HuH-7.5 (cell line): ENCODE measurements at places on chromosomes 1 and 21.

- DNase-seq: no peak
These were observed 29.9 kb downstream of the CHML start for GRCh38 chr1:241610056-241610815.

DNA sequence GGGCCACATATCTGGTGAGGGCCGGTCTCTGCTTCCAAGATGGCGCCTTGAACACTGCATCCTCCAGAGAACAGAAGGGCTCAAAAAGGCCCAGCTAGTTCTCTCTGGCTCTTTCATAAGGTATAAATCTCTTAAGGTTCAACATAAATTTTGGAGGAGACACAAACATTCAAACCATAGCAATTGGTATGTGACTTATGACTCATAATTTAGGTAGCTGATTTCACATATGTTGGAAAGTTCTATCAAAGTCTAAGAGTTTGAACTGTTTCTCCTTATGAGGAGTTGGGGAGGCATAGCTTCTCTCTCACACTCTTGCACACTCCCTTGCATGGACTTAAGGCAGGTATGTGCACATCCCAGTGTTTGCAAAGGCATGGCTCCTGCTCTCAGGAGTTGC, 5.1 kb upstream of the FYB2 start:
- no peak for DNase-seq

DNA sequence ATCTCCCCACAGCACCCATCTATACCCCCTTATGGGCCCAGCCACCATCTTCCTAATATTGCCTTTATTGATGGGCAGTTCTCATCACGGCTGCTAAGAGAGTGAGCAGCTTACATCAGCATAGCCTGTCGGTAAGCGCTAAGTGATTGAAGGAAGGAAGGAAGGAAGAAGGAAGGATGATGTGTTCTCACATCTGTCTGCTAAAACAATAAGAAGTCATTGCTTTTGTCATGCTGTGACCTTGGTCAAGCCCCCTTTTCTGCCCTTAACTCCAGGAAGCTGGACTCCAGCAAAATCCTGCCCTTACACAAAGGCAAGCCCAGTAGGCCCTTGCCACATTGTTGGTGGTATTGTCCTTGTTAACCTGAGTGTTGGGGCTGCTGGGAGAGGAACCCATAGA, 165.0 kb downstream of the ETS2 start:
- DNase-seq: no peak

- peak; percentile 25 for DNase-seq
These were observed at the start of gene TACSTD2 for GRCh38 chr1:58576727-58577653. Gene TACSTD2, minus strand, starts transcription at chr1:58577252. Its CDS starts 96 bp downstream, at chr1:58577156.

DNA sequence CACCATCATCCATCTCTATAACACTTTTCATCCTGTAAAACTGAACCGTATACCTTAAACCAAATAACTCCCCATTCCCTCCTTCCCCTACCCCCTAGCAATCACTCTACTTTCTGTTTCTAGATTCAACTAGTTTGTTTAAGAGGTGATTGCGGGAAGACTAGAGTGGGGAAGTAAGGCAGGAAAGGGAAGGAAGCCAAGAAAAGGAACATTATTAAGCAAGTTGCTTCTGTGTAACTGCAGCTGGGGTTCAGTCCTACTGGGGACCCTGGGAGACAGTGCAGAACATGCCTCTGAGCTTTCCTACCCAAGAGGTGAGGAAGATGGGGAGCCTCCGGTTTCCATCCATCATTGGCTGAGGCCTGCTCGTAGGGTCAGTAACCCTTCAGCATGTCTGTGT, 28.9 kb upstream of the H3-3A start:
- no peak for DNase-seq

- no peak for DNase-seq
These were observed 5.7 kb downstream of the MRTO4 start for GRCh38 chr1:19257178-19257914.

DNA sequence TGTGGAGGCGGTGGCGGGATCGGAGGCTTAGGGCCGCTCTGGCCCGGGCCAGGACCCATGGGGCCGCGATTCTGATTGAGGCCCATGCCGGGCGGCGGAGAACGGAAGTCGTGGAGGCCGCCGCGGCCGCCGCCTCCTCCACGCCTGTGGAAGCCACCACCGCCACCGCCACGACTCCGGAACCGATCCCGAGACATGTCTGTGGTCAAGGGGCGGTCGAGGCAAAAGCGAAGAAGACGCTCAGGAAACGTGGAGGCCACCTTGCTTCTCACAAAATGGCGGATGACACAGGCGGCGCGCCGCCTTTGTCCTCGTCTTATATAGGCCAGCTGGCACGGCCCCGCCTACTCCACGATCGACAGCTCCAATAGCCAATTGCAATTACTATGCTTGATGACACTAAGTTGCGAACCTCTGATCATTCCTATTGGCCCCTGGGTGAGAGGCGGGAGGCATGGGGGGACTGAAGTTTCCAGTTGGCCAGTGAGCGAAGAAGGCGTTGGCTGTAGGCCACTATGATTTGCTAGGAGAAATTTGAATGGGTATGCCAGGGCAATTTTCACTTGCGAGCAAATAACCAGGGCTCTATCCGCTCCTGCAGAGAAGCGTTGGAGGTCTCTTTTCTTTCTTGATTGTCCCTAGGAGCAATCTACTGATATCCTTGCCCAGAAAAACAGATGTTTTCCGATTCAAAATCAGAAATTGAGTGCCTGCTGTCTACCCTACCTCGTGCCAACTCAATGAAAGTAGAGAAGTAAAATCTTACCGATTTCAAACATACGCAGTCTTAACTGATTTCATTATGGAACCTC, at the start of gene SFPQ:
Gene SFPQ (minus strand): TSS at position 293 of the 812 bp plus-strand sequence. CDS start 96 bp downstream, at position 197.
- DNase-seq: peak; percentile 98

DNA sequence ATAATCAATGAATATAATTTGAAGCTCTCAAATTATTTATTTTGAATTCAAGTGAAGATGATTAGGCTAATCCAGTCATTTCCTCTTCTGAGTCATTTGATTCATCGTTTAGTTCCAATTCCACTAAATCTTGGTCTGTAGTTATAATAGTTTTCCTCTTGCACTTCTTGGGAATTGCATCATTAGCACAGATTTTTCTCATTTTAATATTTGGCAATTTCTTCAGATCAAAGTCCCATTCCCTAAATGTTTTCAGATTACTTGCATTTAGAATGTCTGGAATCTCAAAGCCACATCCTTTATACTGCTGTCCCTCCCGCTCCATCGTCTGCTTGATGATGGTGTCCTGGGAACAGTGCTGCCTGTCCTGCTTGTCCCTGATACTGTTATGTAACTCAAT, 43.5 kb downstream of the MAST2 start:
- DNase-seq: no peak

- peak; percentile 72 for DNase-seq
These were observed 114.3 kb upstream of the ZNF678 start for GRCh38 chr1:227449051-227449450.

- DNase-seq: no peak
These were observed 50.2 kb upstream of the TACSTD2 start for GRCh38 chr1:58627221-58627620.

GRCh38 chr21:20641241-20641640, 357.0 kb upstream of the NCAM2 start:
- no peak for DNase-seq

DNA sequence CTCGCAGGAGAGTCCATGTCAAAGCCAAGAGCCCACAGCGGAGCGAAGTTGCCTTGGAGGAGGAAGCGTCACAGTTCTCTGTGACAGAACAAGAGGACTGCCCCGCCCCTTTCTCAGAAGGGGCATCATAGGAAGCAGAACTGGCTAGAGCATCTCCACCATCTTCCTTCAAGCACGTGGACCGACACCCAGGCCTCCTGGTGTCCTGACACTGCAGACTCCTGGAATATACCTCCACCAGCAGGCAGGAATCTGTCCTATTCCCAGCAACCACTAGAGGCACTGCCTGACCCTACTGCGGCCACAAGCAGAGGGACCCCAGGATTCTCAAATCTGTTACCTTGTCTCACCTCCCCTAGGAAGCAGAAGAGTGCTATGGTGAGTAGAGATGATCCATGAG, 37.8 kb downstream of the GPA33 start:
- DNase-seq: peak; percentile 19

DNA sequence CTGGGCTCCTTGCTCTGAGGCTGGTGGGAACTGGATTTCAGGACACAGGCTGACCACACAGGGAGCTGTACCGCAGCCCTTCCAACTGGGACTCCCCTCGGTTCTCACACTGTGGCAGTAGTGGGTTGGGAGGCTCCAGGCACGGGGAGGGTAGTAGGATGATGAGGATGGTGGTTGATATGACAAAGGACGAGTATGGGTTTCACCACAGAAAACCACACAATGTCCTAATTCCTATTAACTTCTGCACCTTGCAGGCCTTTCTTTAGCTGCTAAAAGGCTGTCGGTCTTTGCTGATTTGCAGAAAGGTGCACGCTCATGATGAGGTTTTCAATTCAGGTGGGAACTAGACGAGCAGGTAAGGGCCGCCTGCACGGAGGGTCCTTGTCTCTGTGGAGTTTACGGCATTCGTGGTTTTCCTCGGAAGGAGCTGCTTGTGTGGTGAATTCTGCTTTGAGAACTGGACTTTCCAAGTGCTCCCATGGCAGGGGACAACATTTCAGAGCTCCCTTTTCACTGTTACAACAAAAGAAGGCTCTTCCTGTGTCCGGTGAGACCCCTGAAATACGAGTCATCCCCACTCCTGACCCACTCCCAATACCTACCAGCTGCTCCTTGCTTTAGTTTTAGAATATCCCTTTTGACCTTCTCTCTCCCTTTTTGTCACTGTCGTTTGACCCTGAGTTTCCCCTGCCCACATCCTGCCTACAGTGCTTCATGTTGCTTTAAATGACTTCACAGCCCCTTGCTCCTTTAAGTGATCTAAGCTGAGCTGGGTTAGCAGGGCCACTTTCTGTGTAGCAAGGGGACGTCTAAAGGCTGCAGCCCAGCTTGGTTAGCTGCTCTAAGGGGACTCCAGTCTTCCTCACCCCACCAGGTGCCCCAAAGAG, 125.1 kb downstream of the MRPS6 start:
- no peak for DNase-seq

DNA sequence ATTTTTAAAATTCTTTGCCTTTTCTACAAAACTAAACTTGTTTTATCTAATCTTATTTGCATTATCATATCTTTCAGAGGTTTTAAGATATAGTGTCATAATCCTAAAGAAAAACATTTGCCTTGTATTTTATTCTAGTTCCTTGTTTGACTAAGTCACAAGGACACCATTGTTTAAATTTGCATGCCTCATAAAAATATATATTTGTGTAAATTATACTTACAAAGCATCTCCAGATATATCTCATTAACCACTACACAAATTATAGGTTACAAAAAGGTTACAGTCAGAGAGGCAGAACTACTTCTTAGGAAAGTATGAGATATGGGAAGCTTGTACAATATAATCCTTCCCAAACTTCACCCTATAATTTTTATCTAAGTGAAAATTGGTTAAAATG, 4.2 kb upstream of the RGS13 start:
- no peak for DNase-seq

- no peak for DNase-seq
These were observed 44.3 kb upstream of the HPDL start for GRCh38 chr1:45282351-45282750.

GRCh38 chr1:92483610-92484471, 2.9 kb downstream of the GFI1 start:
- DNase-seq: peak; percentile 50

- no peak for DNase-seq
These were observed 2.5 kb downstream of the ABCA4 start for GRCh38 chr1:94118471-94118870.

DNA sequence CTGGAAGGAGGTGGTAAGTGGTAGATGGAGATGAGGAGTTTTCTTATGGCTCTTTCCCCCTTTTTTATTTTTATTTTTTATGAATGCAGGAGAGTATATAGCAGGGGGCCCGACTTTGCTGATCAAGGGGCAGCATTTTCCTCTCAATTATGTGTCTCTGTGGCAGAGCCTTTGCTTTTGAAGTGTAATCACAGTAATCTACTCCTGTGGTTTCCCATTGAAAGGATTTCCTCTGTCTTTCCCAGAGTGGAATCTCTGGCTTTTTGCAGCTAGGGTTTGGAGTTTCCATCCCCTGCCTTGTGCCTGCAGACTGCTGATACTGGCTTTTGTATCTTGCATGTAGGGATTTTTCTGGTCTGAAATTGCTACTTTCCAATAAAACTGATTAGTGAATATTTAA, 29.1 kb downstream of the ARID1A start:
- DNase-seq: no peak

GRCh38 chr1:231936983-231937775, 310.6 kb downstream of the DISC1 start:
- peak; percentile 43 for DNase-seq

DNA sequence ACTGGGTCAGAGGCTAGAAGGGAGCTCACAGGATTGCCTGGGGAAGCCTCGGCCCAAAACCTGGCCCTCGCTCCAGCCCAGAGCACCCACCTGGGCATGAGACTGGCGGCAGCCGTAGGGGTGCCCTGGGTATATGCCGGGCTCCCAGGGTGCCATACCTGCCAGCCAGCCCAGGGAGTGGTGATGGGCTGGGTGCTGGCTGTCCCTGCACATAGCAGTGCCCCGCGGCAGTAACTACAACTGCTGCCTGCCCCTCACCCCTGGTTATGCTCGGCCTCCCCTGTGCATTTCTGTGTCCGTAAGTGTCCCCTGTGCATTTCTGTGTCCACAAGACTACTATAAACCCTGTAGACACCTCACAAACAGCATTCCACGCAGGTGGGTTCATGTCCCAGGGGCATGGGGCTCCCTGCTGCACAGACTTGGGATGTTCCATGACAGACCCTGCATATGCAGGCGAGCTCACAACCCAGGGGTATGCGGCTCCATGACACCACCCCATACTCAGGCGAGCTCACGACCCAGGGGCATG, 5.8 kb upstream of the SPATC1L start:
- no peak for DNase-seq

- peak; percentile 25 for DNase-seq
These were observed 124.5 kb upstream of the DPYD start for GRCh38 chr1:98045211-98045766.

- no peak for DNase-seq
These were observed 299.7 kb downstream of the HMCN1 start for GRCh38 chr1:186033847-186034271.

- DNase-seq: no peak
These were observed 30.4 kb downstream of the VAV3 start for GRCh38 chr1:107934578-107934977.

- DNase-seq: no peak
These were observed 159.5 kb upstream of the IRF2BP2 start for GRCh38 chr1:234769284-234769985.

- DNase-seq: no peak
These were observed 111.8 kb downstream of the MAN1A2 start for GRCh38 chr1:117479086-117479485.

GRCh38 chr1:118925651-118926050, 62.5 kb downstream of the TBX15 start:
- DNase-seq: no peak

GRCh38 chr1:158146739-158147138, 34.0 kb upstream of the CD1D start:
- DNase-seq: no peak

GRCh38 chr1:202568826-202569225, 141.4 kb downstream of the SYT2 start:
- DNase-seq: no peak
